NCI-H1105 (cell line): ENCODE measurements at places on chromosomes 6 and 20.

DNA sequence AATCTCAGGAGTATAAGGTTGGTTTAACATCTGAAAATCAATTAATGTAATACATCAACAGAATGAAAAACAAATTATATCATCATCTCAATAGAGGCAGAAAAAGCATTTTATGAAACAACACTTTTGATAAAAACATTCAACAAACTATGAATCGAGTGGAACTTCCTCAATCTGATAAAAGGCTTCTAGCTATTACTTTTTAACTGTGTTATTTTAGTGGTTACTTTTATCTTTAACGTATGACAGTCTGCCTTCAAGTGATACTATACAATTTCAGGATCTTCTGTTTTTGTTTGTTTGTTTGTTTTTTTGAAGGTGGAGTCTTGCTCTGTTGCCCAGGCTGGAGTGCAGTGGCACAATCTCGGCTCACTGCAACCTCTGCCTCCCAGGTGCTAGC lies 73.7 kb downstream of the ZFAND3 start:
- no peak for DNase-seq

- DNase-seq: no peak
Measured at GRCh38 chr6:29824144-29824543, 3.5 kb upstream of the HLA-G start.

DNA sequence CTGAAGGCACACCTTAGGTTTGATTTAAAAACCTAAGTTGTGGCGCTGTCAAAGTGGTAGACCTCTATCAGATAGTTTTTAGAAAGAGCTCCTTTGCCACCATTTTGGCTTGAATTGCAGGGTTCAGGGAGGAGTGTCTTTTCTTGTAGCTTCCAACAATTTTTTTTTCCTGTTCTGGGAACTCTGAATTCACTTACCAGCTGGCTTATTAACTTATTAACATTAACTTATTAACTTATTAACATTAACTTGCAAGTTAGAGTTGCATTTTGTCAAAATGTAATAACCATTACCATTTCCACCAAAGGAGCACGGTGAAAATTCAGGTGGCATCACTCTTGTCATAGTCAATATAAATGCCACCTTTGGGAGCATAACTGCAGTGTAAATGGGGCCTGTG lies 181.9 kb downstream of the ISM1 start:
- DNase-seq: no peak

DNA sequence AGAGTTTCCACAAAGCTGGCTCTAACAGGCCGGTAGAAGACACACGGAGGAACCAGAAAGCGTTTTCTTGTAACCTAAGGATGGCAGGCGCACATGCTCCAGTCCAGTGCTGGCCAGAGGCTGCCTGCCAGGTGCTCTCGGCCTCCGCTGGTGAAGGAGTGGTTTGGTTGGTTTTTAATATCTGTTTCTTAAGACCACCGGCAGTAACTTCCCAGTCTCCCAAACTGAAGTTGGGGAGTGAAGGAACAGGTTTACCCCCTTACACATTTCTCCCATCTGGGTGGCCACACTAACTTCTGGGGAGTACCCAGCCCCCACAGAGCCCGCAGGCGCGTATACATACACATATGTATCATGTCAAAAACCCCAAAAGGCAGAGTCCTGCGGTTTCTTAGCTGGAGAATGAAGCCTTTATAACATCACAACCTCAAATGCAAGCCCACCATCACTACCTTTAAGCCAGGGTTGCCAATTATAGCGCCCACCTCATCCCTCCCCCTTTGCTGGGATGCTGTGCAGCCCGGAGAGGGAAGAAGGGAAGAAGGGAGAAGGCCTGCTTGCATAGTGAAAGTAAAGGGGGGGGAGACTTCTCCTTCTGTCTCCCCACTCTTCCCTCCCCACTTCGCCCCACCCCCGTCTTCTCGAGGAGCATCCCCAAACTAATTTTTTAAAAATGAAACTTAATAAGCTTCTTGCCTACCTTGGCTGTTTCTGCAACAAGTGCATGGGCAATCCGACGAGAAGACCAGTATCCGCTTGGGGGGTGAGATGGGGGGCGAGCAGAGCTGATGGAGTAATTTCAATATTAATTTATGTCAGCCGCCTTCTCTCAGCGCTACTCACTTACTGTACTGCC lies 1.0 kb downstream of the TRERF1 start:
- no peak for DNase-seq

GRCh38 chr20:62496568-62497218 lies 20.9 kb upstream of the GATA5 start:
- peak; percentile 27 for DNase-seq

GRCh38 chr6:43037706-43038105 lies 15.9 kb downstream of the CUL7 start:
- DNase-seq: no peak

DNA sequence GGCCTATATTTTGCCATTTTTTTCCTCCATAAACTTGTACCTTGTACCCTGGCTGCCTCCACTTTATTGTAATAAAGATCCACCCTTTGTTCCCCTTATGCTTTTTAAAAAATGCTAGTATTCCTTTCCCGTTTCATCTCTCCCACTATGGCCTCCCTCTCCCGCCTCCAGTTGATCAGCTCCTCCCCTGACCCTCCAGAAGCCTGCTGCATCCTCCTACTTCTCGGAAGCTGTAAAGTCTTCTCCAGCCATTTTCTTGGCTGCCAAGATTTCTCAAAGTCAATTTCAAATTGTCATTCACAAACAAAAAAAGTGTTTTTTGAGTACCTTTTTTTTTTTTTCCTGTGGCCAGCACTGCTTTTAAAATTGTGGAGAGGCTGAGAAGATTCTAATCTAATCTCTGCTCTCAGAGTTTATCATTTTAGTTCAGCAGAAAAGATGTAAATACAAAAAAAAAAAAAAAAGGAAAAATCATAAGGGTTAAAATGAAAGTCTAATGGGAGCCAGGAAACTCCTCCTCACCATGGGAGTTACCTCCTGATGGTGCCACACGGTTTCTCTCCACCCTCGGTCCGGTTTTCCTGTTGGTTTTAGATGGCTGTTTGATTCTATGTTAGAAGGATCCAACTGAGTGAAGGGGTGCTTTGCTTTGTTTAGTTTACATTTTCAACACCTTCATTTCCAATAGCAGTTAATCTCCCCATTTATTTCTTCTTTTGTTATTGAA lies 103.0 kb upstream of the KCNK16 start:
- no peak for DNase-seq

DNA sequence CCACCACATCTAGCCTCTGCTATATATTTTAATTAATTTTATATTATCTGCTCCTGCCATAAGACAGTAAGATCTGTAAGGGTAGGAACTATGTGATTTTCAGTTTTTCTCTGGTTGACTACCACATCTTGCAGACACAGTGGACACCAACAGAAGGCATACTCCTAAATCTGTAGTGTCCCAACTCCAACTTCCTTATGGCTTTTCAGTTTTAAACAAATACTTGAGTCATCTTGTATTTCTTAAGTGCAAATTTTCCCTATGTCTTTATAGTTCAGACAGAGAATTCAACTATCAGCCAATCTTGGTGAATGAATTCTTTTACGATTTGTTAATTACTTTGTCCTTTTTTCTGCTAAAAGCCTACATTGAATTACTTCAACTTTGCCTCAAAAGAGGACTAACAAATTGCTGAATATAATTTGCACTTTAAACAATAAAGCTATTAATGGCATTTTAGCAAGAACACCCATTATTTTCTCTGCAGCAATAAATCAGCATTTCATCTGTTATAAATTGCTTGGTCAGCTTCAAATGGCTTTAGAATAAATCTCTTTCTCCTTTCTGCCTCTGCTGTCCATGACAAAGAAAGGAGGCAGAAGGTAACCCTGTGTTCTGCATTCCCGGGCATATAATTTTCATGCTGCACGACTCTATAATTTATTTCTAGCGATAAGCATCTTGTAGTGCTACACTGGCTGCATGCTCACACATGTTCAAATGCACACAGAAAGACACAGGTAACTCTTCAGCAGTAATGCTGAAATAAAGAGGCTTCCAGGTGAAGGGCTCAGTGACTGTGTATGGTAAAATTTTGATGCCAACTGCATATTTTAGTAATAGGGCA lies 144.8 kb downstream of the BACH2 start:
- DNase-seq: no peak

- DNase-seq: no peak
Measured at GRCh38 chr20:2298701-2299100, 2.9 kb downstream of the TGM3 start.

DNA sequence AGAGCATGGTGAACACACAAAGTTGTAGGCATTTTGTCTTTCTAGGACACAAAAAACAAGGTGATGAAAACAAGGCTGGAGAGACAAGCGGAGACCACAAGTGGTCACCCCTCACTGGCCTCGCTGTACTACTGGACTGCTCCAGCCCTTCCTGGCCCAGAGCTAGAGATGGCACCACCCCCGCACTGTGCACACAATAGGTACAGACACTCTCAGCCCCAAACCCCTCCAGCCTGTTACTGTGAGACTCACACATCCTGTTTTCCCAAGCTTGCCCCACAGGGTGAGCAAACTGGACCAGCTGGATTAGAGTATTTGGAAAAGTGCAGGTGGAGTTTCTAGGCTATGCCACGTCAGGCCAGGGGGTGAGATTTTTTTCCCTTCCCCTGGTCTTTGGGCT lies 8.4 kb upstream of the ZSWIM1 start:
- DNase-seq: no peak

DNA sequence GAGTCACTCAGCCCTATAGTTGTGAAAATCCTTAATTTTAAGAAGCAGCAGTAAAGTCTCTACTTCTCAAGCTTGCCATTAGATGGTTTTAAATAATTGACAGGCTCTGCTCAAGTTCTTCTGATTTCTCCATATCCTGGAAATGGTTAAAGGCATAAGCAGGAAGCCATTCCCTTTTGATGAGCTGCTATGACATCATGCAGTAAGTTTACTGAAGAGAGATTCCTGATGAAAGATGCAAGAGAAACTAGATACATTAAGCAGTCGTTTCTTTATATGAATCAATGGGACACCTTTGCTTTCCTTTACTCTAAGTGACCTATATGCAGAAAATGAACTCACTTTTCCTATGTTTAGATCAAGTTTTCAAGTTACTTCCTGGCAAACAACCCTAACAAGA lies 9.8 kb downstream of the POPDC3 start:
- no peak for DNase-seq

DNA sequence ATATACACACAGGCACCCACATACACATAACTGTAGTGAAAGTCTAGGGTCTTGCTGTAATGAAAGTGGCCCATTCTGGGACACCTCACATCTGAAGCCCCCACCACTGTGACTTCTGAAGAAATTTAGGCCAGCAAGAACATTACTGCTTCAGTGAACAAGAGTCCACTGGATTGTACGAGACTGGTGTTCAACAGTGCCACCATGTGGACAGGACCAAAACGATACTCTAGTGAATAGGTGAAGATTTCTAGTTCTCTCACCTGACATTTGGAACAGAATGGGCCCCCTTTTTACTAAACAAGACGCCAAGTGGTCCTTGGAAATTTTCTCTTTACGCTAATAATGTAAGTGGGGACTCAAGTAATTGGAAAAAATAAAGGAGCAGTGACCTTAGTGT lies 156.9 kb downstream of the MAFB start:
- DNase-seq: no peak
